ENCODE measurements at places on chromosomes 12 and 14. TPM values are rescaled to one million over a fixed set of nuclear protein-coding genes. Genes with fewer than 3 reads are reported as not detected.

Gene ADAM20
- total RNA-seq, result 0.35 TPM

Gene SLC6A12
- total RNA-seq, result not detected

- DNase-seq, result no peak
Measured at GRCh38 chr12:1566449-1567135, 27.8 kb downstream of the FBXL14 start.

DNA sequence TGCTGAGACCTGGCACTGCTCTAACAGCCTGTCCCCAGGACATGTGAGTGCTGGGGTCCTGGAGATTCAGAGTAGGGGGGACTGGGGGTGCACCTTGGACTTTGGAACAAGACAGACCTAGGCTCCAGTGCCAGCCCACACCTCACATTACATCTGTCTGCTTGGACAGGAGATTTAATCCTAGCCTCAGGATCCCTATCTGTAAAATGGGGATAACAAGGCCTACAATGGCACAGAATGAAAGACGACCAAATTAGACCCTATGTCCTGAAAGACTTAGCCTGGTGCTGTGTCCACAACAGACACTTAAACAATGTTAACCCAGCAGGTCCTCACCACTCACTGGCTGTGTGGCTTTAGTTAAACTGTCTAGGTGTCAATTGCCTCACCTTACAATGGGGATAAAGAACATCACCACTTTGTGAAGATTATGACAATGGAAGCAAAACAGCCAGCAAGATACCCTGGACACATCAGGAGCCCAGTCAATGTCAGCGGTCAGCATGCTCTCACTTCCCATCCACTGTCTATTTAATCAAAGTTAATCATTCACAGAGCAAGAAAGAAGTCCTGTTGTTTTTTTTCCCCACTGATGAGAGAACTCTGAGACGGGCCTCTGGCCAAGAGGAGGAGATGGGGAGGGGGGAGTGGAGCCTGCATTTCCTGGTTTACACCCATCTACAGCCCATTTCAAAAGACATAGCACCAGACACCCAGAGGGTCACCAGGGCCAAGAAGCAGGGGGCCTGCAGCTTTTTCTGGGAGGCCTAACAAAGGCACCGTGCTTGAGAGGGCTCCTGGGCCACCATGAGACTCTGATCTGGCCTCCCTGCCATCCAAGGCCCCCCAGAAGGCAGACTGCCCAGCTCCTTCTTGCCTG lies 40.6 kb downstream of the ACTN1 start:
- peak; percentile 59 for DNase-seq

DNA sequence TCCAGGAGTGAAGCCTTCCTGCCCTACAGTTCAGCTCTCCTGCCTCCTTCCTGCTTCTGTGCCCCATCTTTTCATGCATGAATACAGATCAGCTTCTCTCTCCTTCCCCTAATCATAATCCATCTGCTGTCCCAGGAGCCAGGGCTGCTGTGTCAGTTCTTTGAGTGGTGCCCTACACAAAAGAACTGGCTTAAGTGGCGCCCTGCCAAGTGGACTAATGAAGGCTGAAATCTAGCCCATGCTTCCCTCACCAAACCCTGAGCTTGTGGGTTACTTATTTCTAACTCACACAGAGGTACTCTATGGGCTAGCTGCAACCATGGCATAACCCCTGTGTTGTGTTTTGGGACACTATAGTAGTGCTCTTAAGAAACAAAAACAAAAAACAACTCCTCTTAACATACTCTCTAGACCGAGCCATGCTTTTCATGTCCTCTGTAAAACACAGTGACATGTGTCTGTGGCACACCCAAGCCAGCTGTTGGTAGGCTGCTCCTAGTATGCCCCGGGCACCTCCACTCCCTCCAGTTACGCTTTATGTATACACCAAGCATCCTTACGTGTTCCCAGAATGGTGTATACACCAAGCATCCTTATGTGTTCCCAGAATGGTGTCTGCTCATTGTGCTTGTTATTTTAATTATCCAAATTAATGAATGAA lies 19.3 kb upstream of the ETV6 start:
- DNase-seq, result no peak

DNA sequence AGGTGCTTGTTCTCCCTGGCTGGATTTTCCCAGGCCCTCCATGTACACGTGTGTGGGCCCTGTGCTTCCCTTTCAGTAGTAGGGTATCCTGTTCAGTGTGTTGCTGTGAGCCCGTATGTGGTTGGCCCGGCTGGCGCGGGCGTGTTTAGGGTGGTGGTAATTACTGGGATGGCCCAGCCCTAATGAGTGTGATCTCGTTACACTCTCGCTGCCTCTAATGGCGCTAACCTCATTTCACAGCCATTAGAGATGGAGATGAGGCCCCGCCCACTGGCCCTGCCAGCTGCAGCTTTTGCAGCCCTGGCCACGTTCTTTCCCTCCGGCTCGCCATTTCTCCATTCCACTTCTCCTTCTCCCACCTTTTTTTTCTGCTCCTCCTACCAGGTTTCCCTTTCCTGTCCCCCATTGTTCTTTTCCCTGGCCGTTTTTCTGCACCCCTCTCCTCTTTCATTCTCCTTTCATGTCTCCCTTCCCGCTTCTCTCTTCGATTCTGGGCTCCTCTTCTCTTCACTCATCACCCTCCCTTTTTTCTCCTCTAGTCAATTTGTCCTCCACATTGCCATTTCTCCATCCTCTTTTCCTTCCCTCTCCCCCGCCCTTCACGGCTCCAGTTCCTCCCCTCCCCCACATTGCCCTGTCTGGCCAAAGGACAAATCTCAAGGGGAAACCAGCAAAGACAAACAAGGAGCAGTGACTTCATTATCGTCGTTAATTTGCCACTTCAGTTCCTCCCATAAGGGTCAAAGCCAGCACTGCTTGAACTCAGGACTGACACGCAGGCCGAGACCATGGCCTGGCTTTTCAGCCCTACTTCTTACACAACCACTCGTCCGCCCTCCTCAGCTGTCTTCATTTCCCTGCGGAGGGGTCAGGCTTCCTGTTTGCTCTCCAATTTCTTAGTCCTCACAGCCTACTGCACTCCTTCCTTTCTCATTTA lies 6.8 kb downstream of the ZFHX2 start:
- no peak for DNase-seq
